ENCODE measurements at places on chromosomes 4 and X. TPM values are rescaled to one million over a fixed set of nuclear protein-coding genes. Genes with fewer than 3 reads are reported as not detected.

Gene HSFX1
- 0.47 TPM for total RNA-seq

Gene CSAG2
- total RNA-seq, result not detected

- DNase-seq, result no peak
- H3K4me3 ChIP-seq, result no peak overlapping the region
- no peaks in the 10 kb centered on the region for H3K27me3 ChIP-seq
- H3K36me3 ChIP-seq, result no peaks in the 10 kb centered on the region
Observed at GRCh38 chr4:47482326-47482725, 2.7 kb upstream of the ATP10D start.

DNA sequence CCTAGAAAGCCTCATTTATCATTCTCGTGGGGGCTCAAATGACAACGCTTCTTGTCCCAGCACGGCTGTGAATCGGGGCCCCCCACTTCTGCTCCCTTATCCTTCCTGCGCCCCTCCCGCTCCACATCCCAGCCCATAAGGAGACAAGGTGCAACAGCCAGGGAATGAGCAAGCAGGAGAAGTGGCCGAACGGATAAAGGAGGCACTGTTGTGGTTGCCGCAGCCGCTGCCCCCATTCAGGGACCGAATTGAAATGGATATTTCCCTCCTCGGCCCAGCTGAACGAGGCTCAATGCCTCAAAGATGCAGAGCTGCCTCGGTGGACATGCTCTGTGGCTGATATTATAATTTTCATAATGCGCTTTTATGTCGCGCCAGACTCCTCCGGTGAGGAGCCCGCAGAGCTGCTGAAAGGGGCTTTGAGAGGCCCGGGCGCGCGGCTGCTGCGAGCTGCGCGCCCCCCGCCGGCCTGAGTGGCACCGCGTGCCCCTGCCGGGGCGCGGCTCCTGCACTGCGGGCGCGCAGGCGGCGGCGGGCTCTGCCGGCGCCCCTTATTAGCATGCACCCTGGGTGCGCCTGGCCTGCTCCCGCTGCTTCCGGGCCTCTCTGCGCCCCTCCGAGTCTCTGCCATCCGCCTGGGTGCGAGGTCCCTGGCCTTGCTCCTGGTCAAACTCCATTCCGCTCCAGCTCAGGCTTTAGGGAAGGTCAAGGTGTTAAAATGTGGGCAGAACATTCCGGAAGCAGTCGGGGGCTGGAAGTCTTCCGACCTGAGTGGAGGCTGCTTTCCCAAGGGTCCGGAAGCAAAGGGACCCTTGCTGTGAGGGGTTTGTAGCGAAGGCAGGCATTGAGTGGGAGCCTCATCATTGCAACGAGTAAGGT lies 68.2 kb upstream of the TMEM33 start:
- H3K27me3 ChIP-seq, result peaks cover 66% of the 10 kb centered on the region
- no peak overlapping the region for H3K27ac ChIP-seq
- H3K4me3 ChIP-seq, result no peak overlapping the region

- H3K4me1 ChIP-seq, result no peaks in the 10 kb centered on the region
- no peak overlapping the region for H3K27ac ChIP-seq
- H3K36me3 ChIP-seq, result no peaks in the 10 kb centered on the region
- DNase-seq, result no peak
Observed at GRCh38 chr4:113189546-113189945, 140.1 kb downstream of the ANK2 start.

Gene WDR17
- total RNA-seq, result 2.2 TPM

Gene CTAG2
- not detected for total RNA-seq

- no peaks in the 10 kb centered on the region for H3K36me3 ChIP-seq
- H3K4me3 ChIP-seq, result no peak overlapping the region
- H3K4me1 ChIP-seq, result peaks cover 4% of the 10 kb centered on the region
- H3K27ac ChIP-seq, result no peak overlapping the region
- peaks cover 13% of the 10 kb centered on the region for H3K27me3 ChIP-seq
Observed at GRCh38 chr4:79850626-79851025, 222.4 kb downstream of the ANTXR2 start.

Gene SHOX
- total RNA-seq, result not detected

Gene C4orf36
- not detected for total RNA-seq

Gene TCEAL6
- total RNA-seq, result not detected

Gene KIT
- not detected for total RNA-seq

DNA sequence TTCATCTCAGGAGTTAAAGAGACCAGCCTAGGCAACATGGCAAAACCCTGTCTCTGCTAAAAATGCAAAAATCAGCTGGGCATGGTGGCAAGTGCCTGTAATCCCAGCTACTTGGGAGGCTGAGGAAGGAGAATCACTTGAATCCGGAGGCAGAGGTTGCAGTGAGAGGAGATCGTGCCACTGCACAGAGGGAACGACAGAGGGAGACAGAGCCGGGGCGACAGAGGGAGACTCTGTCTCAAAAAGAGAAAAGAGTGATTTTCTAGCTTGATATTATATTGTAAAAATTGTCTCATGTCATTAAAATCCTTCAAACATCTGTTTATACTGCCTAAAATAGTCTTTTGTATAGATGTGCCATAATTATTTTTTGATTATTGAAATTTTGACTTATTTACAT lies 225.4 kb upstream of the AGA start:
- no peak for DNase-seq
- no peaks in the 10 kb centered on the region for H3K27me3 ChIP-seq
- no peak overlapping the region for H3K4me3 ChIP-seq
- no peak overlapping the region for H3K27ac ChIP-seq
- peaks cover 4% of the 10 kb centered on the region for H3K4me1 ChIP-seq

DNA sequence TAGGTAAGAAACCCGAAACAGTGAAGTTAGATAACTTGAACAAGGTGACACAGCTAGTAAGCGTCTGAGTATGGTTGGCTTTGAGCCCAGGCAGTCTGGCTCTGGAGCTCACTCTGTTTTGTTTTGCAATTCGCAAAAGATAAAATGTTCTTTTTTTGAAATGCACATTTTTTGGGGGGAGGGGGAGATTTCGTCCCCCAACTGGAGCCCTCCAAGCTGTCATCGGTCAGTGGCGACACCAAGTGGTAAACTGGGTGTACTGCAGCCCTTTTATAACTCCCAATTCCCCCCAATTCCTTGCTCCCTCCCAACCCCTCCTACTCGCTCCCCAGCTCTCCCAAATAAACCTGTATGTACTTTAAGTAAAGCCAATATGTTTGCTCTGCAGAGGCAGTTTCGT lies 2.8 kb upstream of the CLCN5 start:
- H3K36me3 ChIP-seq, result no peaks in the 10 kb centered on the region
- H3K4me3 ChIP-seq, result no peak overlapping the region
- H3K27ac ChIP-seq, result no peak overlapping the region
- peaks cover 10% of the 10 kb centered on the region for H3K4me1 ChIP-seq
- no peaks in the 10 kb centered on the region for H3K27me3 ChIP-seq

GRCh38 chrX:2401201-2401589 lies 99.6 kb downstream of the DHRSX start:
- no peak overlapping the region for H3K27ac ChIP-seq
- no peak overlapping the region for H3K4me3 ChIP-seq
- H3K4me1 ChIP-seq, result no peaks in the 10 kb centered on the region
- no peak for DNase-seq
- peaks cover 15% of the 10 kb centered on the region for H3K36me3 ChIP-seq
- H3K27me3 ChIP-seq, result no peaks in the 10 kb centered on the region
